HEK293T (cell line): ENCODE measurements at places on chromosomes 5 and 9.

DNA sequence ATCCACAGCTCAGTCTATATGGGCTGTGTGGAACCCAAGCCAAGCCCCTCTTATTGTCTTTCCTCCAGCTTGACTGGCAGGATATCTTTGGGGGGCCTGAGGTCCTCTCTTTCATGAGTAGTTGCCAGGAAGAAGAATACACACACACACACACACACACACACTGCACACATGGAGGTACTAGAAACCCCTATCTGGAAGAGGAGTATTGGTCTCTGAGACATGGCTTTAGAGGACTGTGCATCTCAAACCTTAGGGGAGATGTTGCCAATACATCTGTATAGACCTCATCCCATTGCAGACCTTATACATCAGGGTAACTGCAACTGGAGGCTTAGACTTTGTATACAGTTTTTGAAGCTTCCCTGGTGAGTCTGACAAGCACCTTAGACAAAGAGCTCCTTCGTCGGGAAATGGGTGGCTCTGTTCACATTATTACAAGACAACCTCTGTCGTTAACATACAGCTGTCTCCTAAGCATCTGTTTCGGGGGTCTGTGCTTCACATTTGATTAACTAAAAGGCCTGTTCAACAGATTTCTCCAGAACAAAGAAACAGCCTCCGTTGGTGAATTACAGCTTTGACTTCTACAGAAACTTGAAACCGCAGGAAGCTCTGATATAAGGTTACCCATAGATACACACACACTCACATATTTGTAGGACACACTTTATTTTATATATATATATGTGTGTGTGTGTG, 5.5 kb upstream of the ENTREP1 start:
- DNase-seq, result no peak

DNA sequence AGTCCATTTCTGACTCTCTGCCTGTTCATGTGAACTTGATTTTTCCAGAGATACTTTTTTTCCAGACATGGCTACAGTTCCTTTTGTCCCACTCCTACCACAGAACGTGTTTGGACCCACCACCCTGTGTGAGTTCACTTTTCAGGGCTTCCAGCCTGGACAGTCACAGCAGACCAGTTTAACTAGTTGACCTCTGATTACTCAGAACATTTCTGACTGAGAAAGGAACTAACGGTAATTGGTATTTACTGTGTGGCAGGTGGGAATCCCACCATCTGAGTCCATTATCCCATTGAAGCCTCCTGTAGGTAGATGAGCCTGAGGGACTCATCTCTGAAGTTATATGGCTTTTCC, 210.1 kb downstream of the GOLPH3 start:
- DNase-seq, result no peak

DNA sequence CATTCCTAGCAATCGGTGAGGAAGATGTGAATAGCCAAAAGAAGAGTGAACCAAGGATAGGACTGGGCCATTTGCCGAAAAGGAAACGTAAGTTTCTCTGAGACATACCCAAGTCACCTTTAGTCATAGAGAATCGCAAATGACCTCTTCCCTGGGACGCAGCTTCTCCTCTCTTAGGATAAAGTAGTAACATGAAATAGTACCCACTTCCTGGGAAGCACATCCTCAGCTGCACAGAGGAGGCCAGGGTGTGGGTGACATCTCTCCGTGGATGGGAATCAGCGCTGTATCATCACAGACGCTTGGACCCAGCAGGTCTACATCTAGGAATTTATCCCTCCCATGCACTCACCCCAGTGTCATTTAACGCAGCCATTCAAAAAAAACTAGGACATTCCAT, 120.9 kb upstream of the PHYKPL start:
- DNase-seq, result no peak

- DNase-seq, result no peak
Measured at GRCh38 chr9:8234316-8234715, 434.7 kb upstream of the DMAC1 start.

- no peak for DNase-seq
Measured at GRCh38 chr5:96008487-96008886, 46.8 kb upstream of the ELL2 start.

DNA sequence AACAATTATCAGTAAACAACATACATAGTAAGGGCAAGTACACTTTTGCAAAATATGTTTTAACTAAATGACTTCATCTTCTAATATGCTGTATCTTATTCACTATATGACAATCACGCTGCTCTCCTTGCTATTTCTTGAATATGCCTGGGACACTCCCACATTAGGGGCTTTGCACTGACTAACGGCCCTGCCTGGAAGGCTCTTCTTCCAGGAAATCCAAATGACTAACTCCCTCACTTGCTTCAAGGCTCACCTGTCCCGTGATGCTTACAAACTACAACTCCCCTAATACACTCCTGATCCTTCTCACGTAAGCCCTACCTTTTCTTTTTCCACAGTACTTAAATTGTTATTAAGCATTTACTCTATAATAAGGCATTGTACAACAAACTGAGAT, 10.6 kb downstream of the ERP44 start:
- no peak for DNase-seq

- DNase-seq, result no peak
Measured at GRCh38 chr9:108911820-108912219, 22.1 kb downstream of the ELP1 start.

DNA sequence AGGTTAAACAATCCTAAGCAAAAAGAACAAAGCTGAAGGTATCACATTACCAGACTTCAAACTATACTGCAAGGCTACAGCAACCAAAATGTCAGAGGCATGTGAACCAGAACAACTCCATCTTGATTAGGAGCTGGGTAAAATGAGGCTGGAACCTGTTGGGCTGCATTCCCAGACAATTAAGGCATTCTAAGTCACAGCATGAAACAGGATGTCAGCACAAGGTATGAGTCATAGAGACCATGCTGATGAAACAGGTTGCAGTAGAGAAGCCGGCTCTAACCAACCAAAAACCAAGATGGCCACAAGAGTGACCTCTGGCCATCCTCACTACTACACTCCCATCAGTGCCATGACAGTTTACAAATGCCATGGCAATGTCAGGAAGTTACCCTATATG, 252.0 kb downstream of the RASEF start:
- no peak for DNase-seq

GRCh38 chr5:133727636-133728035, 115.3 kb upstream of the FSTL4 start:
- DNase-seq, result no peak

GRCh38 chr5:84688566-84688965, 303.9 kb upstream of the EDIL3 start:
- no peak for DNase-seq

DNA sequence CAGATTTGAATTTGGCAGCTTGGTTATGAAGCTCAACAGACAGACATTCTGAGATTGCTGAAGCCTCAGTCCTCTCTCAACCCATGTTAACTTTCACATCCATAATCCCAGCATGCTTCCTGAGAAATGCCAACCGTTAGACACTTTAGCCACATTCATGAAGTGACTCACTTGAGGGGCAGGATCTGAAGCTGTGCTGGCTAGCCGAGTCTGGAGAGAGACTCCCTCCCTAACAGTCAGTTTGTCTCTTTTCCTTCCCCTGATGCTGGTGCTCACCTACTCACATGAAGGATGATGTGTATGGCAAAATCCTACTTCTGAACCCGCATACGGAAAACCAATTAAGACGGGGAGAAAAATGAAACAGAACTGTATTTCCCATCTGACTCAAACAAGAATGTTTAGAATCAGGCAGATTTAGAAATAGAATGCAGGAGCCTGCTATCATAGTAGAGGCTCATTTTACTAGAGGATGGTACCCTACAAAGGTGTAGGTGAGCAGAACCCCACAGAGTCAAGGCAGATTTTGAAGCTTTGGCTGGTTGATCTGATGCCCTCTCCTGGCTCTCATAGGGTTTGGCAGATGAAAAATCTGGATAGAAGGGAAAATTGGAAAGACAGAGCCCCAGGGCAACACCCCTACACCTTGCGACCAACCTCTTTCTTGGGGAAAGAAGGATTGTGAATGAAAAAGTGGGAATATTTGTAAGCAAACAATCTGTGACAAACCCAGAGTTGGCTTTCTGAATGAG, 150.9 kb upstream of the LHFPL2 start:
- no peak for DNase-seq

GRCh38 chr9:121249563-121249962, 18.4 kb upstream of the GSN start:
- no peak for DNase-seq

DNA sequence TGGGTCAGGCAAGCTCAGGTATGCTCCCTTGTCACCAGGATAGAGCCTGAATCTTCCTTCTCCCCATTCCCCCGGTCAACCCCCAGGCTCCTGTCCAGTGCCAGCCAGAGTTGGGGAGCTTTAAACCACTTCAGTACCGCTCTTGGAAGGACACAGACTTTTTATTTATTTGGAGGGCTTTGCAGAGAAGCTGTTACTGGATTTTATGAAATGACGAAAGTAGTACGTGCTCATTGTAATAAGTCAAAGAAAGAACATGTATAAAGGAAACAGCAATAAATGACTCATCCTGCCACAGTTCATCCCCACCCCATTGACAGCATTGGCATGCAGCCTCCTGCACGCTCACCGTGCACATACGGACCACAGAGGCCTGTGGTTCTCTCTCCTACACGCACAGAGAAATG, 230.3 kb downstream of the AUH start:
- no peak for DNase-seq

DNA sequence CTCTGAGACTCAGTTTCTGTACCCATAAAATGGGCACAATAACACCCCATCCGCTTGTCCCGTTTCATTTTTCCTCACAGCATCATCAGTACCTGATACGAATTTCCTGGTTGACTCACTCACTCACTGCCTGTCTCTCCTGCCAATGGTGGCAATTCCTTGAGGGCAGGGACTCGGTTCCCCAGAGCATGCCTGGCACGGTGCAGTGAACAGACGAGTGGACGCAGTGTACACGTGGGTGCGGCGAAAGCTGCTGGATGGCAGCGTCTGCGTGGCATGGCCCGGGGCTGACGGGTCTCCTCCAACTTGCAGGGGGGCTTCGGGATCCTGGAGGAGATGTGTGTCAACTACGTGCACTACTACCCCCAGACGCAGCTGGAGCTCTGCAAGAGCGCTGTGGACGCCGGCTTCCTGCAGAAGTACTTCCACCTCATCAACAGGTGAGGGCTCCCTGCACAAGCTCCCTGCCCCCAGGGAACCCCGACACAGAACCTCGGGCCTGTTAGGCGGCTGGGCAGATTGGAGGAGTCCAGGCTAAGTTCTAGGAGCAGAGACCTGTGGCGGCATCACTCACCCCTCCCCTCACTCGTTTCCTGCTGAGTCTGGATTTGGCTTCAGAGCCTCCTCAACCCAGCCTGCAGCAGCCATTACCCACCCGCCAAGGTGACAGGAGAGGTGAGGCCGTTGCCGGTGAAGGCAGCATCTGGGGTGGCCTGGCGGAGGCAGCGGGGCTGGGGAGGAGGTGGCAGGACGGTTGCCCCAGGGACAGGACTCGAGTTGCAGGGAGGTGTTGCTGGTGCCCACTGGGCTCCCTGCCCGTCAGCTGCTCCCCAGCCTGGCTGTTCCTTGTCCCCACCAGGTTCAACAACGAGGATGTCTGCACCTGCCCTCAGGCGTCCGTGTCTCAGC, 20.3 kb downstream of the DBH start:
- DNase-seq, result no peak

GRCh38 chr9:14744768-14745167, 22.2 kb upstream of the CER1 start:
- no peak for DNase-seq
